IMR-90 (cell line): ENCODE measurements at places on chromosomes 13 and 19.
A peak's percentile ranks its signal among the peaks of the same experiment; 100 is the strongest.

DNA sequence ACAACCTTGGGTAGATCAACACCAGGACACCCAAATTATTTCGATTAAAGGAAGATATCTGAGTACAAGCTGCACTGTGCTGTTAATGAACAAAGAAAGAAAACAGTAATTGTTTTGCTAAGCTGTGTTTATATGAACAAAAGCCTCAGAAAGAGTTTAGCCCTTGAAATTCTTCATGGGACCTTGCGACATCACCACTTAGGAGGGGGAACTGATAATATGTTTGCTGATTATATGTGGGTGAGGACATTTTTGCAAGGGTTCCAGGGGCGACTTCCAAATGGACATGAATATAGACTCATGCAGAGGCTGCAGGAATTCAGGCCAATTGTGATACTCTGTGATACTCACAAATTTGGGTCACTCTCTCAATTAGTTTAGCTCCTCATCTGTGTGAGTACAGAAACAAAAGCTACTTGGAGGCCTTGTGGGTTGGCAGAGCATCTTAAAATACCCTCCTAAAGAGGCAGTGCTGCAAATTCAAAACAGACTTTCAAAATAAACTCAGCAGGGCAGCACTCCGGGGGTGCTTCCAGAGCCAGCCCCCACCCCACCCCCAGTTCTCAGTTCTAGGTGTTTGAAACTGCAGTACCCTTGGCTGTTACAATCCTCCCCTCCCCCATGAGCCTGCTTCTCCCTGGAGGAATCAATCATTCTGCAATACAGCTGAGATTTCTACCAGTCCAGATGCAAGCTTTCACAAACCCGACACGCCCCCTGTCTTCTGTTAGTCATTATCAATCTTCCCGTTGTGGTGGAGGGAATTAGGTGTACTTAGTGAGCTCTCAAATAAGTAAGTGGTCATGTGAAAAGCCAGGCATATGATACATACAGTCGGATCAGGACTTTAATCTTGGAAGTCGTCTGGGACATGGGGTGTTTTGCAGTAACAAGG lies 97.0 kb upstream of the MBNL2 start:
- no peak overlapping the region for H3K4me3 ChIP-seq
- H3K4me1 ChIP-seq = peaks cover 28% of the 10 kb centered on the region
- no peaks in the 10 kb centered on the region for H3K27me3 ChIP-seq

- no peaks in the 10 kb centered on the region for H3K4me1 ChIP-seq
- no peak overlapping the region for H3K4me3 ChIP-seq
- no peaks in the 10 kb centered on the region; the same call in 1 of the 2 replicates for H3K27me3 ChIP-seq
These were observed 492.6 kb downstream of the RFC3 start for GRCh38 chr13:34310539-34310938.

DNA sequence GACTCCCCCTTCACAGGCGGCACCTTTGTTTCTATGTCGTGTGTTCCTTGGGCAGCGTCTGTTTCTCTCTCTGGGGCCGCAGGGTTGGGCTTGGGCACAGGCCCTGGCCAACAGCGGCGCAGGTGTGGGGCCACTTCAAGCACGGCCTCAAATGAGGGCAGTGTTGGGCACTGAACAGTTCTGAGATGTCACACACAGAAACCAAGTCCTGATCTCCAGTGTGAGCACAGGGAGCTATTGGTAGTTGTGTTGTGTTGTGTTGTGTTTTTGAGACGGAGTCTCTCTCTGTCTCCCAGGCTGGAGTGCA lies 42.7 kb downstream of the GATAD2A start:
- no peak overlapping the region for H3K27ac ChIP-seq
- H3K4me1 ChIP-seq = peaks cover 9% of the 10 kb centered on the region
- H3K4me3 ChIP-seq = no peak overlapping the region
- H3K27me3 ChIP-seq = no peaks in the 10 kb centered on the region
- peaks cover 3% of the 10 kb centered on the region for H3K36me3 ChIP-seq

DNA sequence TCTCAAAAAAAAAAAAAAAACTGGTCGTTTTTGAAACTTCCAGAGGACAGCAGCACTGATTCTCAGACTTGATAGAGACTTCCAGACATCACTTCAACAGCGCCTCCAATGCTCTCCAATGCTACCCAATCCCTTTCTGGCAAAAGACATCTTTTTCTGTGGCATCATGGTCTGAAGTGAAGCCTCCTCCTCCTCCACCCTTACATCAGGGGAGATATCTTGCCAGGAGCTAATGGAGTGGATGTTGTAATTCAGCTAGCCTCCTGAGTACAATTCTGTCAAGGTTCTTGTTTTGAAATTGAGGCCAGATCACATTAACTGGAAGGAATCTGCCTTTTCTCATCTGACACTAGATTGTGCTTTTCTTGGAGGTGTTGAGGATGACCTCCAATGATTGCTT lies 24.2 kb downstream of the FXYD5 start:
- no peak overlapping the region for H3K4me3 ChIP-seq
- no peak for DNase-seq
- H3K27ac ChIP-seq = no peak overlapping the region
- no peaks in the 10 kb centered on the region for H3K36me3 ChIP-seq
- no peaks in the 10 kb centered on the region for H3K4me1 ChIP-seq

- H3K27me3 ChIP-seq = no peaks in the 10 kb centered on the region; the same call in 1 of the 2 replicates
- H3K4me1 ChIP-seq = no peaks in the 10 kb centered on the region
- no peak for DNase-seq
- H3K4me3 ChIP-seq = peak overlapping the region; percentile 52
- no peaks in the 10 kb centered on the region for H3K36me3 ChIP-seq
These were observed 353 bp downstream of the ENOX1 start for GRCh38 chr13:43786472-43786765.

GRCh38 chr19:37078717-37079032 lies 442 bp downstream of the ZNF420 start:
- no peaks in the 10 kb centered on the region for H3K36me3 ChIP-seq
- no peak for DNase-seq
- H3K27ac ChIP-seq = peak overlapping the region; percentile 56; the same call in 1 of the 2 replicates
- peak overlapping the region; percentile 93 for H3K4me3 ChIP-seq
